ENCODE measurements at places on chromosomes 13 and 19. TPM values are rescaled to one million over a fixed set of nuclear protein-coding genes. Genes with fewer than 3 reads are reported as not detected.

The CACNG6 gene
- 0.11 TPM for total RNA-seq

The FSD1 gene
- 15.5 TPM for total RNA-seq

The ZNF8 gene
- 4.2 TPM for total RNA-seq

The KCNN4 gene
- 1.3 TPM for total RNA-seq

The ZNF888 gene
- total RNA-seq = 5.5 TPM

The CNN1 gene
- 37.0 TPM for total RNA-seq

The FAM187B gene
- not detected for total RNA-seq

The CGB8 gene
- not detected for total RNA-seq

The SYCN gene
- total RNA-seq = not detected

The ZNF441 gene
- 13.0 TPM for total RNA-seq

The NLRP11 gene
- total RNA-seq = not detected
